Foreskin fibroblast (primary cell): ENCODE measurements at places on chromosomes 7 and 10.

DNA sequence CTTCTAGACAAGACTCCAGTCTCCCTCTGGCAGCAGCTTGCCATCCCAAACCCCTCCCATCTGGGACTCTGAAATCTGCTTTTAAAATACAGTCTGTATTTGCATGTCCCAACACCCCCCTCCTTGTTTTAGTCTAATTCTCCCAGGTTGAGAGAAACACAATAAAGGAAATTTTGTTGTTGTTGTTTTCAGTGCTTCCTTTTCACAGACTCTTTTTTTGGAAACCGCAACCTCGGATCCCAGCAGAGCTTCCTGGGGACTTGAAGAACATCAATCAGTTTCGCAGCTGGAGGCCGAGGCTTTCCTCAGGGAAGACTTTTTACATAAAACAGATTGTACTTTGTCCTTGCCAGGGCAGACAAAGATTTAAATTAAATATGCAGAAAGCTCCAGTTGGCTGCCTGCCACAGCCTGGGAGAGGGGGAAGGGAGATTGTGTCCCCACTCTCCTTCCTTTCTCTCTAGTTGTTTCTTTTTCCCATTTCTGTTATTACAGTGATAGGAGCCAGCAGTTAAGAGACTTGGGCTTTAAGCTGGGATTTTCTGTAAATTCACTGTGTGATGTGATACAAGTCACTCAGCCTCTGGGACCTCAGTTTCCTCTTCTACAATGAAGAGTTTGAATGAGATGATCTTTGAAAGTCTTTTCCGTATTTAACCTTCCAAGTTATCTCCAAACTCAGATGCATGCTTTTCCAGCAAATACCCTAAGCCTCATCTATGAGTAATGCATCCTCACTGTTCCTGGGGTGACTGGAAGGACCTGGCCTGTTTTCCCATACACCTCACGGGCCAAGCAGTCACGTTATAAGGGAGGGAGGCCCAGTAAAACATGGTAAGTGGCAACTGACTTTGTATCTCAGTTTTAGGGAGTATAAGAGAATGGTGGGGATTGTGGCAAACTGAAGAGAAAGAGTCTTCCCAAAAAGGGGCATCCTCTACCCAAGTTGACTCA, 192.3 kb downstream of the REEP3 start:
- peak; percentile 62 for DNase-seq

DNA sequence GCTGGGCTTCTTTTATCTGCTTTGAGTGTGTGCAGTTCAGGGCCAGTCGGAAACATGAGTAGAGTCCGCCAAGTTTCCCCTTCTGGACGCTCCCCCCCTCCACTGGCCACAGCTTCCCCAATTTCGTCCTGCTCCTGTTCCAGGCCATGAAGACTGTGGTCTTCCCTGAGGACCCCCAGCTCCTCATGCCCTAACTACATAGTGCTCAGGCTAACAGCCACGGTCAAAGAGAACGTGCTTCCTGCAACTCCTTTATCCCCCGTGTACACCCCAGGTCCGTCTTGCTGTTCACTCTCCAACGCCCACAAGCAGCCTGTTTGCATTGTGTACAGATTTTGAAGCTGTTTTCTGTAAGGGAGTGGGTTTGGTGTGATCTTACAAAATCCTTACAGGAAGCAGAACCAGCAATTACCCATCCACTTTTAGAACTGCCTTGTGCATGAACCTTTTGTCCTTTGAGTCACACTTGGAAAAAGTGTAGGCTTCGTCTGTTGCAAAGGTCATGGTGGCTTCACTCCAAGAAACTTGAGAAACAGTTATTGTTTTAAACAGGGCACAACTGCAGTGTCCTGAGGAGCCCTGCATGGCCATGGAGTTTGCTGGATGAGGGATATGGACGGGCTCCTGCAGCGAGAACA, 77.0 kb upstream of the FAM20C start:
- DNase-seq: peak; percentile 93

GRCh38 chr10:15175587-15175986, 7.1 kb upstream of the NMT2 start:
- DNase-seq: no peak

DNA sequence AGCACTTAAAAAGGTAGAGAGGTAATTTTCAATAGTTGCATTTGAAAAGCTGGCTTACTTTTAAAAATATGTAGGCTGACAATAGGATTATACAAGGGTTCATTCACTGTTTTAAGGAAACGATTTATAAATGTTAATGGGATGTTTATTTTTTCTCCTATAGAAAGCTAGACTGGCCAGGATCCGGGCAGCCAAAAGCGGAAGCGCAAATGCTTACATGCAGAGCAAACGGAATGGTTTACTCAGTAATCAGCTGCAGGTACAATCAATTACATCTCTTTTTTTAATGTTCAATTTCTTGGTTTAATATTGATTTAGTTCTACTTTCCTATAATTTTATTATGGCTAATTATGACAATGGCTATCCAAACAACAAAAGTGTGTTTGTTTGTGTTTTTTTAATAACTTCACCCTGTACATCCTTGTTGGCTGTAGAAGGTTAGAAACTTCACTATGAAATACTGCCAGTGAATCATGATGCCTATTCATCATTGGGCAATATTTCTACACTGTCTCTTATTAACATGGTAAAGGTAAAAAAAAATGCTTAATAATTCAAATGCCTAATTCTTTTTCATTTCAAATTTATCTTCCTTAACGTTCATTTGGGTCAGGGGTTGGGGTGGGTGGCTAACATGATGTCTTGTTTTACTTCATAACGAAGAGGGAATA, 116.4 kb downstream of the TSPAN12 start:
- no peak for DNase-seq
